ENCODE measurements at places on chromosomes 7 and 10.

DNA sequence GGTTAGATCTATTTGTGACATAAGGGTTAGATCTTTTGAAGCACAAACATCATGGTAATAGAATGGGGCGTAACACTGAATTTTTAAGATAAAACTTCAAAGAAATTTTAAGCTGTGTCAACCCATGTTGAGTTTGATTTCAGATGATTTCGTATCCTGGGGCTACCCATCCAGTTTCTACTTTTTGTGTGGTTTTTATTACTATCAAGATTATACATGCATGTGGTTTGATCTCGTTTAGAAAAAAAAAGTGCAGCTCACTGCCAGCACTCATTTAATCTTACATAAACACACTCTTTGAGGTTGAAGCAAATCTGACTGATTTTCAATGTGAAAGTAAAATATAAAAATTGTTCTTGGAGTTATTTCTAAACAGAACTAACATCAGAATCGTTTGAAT, 140.8 kb upstream of the GRB10 start:
- DNase-seq, result no peak

DNA sequence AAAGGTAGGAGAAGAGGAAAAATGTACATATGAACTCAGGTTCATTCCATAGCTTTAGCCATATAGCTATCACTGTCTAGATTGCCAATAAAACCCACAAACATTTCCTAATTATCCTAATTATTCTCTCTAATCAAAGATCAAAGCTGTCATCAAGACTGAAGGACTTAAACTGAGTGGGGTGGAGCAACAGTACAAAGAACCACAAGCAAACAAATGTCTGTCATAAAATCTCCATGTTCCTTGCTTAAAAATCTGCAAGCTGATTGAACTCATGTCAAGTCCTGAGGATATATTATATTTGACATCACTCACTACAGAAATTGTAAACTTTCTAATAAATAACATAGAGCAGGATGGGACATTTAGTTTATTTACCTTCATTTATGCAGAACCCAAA, 315.9 kb downstream of the SNX13 start:
- no peak for DNase-seq

DNA sequence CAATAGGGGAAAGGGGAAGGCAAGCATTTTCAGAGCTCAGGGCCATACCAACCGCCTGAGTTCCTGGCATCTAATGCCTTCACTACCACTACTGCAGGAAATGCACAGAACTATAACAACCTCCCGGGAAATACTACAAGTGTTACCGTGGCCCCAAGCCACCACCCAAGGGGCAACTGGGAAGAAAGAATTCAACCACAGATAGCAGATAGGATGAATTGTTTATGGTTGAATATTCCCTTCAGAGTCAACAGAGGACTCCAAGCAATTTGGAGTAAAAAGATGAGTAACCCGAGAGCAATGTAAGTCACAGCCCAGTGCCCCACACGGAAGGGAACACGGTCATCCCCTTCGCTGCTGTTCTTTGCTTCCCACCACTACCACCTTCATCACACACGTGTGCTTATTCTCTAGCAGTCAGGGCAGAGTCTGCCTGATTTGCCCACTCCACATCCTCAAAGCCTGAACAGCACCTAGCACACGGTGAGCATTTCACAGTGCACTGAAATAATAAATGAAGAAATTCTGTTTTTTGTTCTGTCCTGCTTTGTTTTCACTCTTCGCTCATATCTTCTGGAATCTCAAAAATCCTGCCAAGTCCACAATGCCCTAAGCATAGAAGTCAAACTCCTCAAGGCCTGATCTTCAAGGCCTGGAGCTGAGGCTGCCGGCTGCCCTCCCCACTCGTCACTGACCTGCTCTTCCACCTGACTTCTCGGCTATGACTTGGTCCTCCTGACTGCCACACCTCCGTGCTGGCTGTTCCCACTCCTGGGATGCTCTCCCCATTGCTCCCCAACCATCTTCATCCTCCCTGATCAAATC, 221.1 kb downstream of the KCNMA1 start:
- no peak for DNase-seq

DNA sequence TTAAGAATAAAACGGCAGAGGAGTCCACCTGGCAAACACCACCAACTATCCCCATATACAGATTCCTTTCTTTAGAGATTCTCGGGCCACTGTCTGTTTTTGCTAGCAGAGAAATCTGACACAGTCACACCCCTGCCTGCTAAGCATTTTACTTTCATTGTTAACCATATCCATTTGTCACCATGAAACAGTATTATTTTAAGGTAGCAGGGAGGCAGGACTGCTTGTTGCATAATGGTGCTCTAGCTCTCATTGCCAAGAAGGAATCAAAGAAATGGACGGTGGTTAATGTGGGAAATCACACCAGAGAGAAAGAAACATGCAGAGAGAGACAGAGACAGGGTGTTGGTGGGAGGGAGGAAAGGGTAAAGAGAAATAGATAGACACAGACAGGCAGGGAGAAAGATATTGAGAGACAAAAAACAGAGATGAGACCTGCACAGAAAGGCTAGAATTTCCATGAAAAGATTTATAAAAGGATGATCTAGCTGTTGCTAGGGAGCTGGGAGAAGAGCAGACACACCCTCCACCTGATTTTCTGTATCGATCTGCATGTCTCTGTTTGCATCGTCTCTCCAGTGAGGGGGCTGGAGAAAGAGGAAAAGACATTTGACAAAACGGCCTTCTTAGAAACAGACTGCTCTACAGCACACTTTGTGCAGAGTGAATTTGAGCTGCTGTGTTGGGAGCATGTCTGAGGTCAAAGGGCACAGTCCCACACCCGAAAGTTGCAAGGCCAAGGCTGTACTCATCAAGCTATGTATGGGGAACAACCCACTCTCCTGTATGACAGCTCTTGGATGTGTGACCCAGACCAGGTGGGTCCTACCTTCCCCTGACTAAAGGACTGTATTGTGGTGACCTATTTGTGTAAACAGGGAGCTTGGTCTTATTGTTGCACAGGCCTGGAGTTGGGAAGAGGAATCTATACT, 303.1 kb downstream of the FZD1 start:
- no peak for DNase-seq

DNA sequence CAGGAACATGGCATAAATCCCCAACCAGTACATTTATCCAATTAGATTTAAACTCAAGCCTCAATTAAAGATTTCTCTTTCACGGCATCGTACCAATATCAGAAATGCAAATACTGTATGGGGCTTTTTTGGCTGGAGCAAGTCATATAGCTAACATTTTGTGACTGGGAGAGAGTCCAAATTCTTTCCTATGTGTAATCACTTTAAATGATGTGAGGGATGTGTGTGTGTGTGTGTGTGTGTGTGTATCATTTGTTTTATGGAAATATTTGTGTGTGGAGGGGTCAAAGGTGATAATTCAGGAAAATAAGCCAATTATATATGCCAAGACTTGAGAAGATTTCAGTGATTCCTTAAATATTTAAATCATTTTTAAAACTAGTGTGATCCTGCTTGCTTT, 196.6 kb downstream of the TRIL start:
- DNase-seq, result no peak

DNA sequence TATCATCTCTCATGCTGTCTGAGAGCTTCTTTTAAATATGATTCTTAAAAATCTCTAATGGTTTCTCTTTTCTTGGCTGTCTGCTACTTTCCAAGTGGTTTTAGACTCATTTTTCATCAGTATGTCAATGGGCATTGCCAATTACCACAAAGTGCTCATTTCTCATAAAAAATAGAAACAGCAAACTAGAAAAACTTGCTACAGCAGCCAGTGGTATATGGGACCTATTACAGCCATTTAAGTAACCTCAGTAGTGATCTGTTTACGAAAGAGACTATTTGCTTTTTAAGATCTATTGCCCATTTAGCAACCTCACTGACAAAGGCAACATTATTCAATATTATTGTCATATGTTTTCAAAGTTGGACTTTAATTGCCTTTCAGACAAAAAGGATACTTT, 207.1 kb upstream of the RHOBTB1 start:
- no peak for DNase-seq

DNA sequence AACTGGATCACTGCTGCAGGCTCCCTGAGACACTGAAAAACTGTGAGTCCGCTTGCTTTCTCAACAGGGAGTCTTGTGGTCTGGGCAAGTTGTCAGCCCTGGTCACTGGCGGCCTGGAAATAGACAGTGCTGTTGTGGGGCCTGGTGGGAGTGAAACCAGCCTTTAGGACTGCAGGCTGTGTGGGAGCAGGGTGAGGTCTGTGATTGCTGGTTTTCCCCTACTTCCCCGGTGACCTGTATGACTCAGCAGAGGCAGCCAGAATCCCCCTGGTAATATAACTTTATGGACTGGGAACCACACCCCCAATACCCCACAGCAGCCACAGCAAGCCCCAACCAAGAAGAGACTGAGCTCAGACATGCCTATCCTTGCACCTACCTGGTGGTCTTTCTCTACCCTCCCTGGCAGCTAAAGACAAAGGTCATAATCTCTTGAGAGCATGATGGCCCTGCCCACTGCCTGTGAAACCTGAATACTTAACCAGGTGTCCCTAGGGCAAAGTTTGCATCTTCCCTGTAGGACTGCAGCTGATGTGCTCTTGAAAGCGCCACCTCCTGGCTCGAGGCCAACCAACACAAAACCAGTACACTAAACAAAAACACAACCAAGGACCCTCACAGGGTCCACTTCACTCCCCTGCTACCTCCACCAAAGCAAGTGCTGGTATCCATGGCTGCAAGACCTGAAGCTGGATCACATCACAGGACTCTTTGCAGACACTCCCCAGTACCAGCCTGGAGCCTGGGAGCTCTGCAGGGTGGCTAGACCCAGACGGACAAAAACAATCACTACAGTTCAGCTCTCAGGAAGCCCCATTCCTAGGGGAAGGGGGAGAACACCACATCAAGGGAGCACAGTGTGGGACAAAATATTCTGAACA, 7.2 kb upstream of the ADAM22 start:
- no peak for DNase-seq

GRCh38 chr7:102463841-102464576, 654 bp downstream of the ALKBH4 start:
- DNase-seq, result no peak

- no peak for DNase-seq
Observed at GRCh38 chr7:90597563-90598253, 1.6 kb downstream of the CDK14 start.

DNA sequence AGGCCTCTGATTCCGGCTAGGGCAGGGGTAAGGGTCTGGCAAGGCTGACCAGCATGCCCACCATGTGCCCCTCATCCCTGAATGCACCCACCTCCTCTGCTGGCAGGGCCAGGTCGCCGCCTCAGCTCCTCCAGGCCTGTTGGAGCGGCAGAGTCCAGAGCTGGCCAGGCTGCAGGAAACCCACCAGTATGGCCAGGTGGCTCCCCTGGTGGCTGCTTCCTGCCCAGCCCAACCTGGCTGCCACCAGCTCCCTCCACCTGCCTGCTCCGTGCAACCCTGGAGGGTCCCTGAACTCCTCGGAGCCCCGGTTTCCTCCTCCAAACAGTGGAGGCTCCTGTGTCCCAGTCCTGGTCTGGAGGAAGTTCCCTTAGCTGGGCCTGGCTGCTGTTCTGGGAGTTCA, 39.6 kb downstream of the MICALL2 start:
- DNase-seq, result no peak

- no peak for DNase-seq
Observed at GRCh38 chr10:123835575-123835974, 56.0 kb downstream of the CPXM2 start.

GRCh38 chr10:23448802-23449570, 10.1 kb downstream of the OTUD1 start:
- DNase-seq, result no peak

GRCh38 chr7:149427096-149427680, 33.7 kb downstream of the ZNF777 start:
- DNase-seq, result no peak

DNA sequence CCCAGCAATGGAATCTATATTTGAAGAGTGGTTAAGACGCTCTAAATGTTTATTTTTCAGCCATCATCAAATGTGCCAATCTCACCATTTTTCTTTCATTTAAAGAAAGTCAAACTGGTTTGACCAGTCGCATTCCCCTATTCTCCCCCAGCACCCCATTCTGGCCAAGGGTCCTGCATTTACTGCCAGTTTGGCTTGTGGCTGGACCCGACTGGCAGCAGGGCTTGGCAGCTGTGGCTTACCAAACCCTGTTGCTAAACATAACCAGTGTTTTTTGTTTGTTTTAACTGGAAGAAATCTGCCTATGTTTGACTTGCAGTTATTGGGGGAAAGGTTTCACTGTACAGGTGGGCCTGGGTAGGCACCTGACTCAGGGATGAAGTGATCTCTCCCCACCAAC, 116.3 kb downstream of the CYP26A1 start:
- no peak for DNase-seq

DNA sequence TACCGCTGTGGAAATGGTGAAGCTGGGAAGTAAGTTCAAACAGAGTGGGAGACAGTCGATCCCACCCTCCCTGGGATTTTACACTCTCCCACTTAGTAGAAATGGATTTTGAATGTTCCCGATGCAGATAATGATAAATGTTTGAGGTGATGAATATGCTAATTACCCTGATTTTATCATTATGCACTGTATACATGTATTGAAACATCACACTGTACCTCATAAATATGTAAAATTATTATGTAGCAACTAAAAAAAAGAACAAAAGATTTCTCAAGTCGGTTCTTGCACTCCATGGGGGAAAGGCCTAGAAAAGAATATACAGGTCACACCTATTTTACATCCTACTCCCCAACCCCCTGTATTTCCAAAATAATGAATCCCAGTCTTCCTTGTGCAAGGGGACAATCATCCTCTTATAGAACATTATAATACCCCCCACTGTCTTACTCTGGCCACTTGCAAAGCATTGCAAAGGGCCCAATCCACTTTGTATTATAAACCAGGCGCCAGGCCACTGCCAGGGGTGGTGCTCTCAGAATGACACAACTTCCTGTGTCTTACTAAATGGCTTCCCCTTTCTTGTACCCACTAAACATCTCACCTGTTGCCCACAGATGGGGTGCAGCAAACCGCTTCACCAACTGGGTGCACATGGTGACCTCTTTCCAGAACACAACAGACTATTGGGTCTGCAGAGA, 20.6 kb upstream of the OR2AE1 start:
- DNase-seq, result no peak

DNA sequence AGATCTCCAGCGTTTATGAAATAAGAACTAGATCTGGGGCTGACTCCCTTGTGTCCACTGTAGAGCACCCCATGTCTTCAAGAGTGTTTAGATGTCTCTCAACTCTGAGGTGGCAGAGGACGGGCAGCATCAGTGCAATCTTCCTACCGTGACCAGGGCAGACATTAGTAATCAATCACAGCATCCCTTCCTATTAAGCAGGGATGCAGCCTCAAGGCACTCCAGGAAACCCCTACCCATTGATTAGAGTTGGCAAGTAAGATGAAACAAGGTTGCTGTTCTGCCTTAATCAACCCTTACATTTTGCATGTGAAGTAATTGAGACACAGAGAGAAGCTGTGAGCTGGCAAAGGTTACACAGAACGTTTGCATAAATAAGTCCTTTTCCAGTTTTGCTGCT, 283.7 kb upstream of the ZMIZ1 start:
- no peak for DNase-seq

- no peak for DNase-seq
Observed at GRCh38 chr10:129459762-129460539, 7.1 kb upstream of the MGMT start.

DNA sequence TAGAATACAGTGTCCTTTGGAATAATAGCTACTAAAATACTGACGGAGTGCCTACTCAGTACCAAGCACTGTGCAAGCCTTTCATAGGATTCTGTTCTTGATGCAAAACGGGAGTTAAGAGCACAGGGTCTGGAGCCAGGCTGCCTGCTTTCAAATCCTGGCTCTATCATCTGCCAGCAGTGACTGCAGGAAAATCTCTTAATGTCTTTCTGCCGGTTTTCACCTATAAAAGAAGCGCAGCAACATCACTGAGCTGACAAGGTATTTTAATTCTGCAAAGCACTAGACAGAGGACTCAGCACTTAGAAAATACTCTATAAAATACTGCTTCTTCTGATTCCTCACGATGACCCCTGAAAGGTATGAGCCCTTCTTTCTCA, 659 bp downstream of the FIGNL1 start:
- DNase-seq, result no peak
